ENCODE measurements at places on chromosomes 11 and 22.

- no peak for DNase-seq
Observed at GRCh38 chr22:46025225-46025972, 48.4 kb upstream of the WNT7B start.

- no peak for DNase-seq
Observed at GRCh38 chr11:29328961-29329441, 687.8 kb downstream of the KCNA4 start.

DNA sequence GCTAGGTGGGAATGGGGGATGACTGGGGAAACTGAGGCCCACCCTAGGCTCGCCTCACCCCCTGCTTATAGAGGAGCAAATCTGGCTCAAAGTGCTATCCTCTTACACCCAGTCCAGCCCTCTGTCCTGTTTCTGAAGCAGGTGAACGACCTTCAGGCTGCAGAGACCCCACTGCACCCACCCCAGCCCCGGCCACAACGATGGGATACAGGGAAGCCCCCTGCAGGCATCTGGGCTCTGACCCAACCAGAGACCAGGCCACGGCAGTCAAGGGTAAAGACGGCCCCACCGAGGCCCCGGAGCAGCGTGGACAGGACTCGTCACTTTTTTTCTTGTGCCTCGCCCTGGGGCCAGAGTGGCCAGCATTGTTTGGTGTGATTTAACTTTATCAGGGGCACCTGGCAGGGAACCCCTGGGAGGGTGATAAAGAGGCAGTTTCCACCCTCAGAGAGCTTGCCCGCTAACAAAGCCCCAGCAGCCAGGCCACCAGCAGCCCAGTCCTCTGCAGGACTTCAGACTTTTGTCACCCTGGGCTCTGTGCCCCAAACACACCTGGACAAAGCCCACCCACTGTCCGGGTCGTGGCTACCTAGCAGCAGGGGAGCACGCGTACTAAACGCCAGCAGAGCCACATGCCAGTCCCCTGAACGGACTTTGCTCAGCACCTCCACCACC lies 612.6 kb downstream of the TBC1D22A start:
- no peak for DNase-seq

- no peak for DNase-seq
Observed at GRCh38 chr11:36274414-36274813, 14.8 kb downstream of the COMMD9 start.

GRCh38 chr11:70680781-70681281 lies 282.5 kb downstream of the CTTN start:
- DNase-seq, result no peak

DNA sequence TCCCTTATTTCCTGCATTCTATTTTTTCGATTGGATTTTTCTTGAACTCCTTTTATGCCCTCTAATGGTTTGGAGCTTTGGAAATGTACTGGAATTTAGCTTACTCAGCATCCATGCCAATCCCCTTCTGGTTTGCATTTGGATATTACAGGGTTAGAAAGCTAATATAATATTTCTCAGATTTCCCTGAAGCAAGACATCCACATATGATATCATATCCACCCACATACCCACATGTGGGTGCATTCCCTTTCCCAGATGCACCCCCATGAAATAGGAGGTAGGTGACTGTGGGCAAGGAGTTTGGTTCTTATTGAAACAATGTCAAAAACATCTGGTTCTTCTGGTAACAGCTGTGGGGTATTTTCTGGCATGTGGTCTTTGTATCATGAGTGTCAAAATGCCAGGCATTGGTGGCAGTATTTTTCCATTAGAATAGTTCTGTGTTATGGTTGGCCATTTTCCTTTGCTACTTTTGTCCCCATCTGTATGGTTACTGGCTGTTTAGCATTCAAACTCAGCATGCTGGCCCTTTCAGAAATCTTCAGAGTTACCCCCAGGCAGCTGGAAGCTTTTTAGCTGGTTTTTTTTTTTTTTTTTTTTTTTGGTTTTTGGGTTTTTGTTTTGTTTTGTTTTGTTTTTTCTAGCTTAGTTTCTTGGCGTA lies 32.7 kb upstream of the DDX10 start:
- no peak for DNase-seq

DNA sequence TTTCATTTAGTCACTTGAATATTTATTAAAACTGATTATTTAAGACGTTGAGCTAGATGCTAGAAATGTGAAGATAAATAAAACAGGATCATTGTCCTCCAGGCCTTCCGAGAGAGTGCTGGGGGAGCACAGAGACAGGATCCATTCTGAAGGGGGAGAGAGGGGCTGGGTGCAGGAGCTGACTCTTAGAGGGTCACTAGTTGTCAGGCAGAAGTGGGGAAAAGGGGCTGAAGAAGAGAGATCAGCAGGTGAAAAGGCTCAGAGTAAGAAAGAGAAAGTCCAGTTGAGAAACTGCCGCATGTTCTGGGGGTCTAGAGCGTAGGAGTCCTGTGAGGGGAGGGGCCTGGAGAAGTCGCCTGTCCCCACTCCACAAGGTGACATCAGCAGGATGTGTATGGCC lies 206.2 kb upstream of the SNX19 start:
- DNase-seq, result no peak

DNA sequence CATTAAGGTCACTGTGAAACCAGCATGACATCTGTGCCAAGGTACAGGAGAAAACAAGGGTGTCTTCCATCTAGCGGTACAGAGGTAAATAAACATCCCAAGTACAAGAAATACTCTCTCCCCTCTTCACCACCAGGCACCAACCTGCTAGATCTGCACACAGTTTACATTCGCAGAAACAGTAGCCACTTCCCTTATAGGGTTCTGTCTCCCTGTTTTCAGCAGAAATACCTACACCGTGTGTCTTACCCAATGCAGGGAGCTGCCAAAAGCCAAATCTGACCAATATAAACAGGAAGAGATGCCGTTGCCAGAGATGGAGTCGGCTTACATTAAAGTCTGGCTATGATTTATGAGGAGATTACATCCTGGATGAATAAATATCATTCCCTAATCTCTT lies 1.2 kb downstream of the SCN4B start:
- DNase-seq, result no peak

DNA sequence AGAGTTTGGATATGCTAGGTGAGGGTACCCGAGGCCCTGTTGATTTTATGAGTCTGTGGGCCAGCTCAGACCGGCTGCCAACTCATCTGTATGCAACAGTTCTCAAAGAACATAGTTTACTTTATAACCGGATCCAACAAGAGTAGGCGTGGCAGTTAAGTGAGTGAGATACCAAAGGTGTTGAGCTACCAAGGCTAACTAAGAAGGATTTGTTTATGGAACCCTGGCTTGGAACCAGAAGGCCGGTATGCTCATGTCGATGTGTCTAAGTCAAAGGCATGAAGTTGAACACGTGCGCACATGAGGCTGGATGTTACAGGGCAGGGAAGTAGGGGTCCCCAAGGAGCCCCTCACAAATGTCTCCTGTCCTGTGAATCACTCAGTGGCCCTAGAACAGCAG lies at the start of gene KCNJ1:
Gene KCNJ1 (minus strand): TSS at position 20 of the 400 bp plus-strand sequence. CDS start 27,053 bp downstream, outside the sequence.
- no peak for DNase-seq

DNA sequence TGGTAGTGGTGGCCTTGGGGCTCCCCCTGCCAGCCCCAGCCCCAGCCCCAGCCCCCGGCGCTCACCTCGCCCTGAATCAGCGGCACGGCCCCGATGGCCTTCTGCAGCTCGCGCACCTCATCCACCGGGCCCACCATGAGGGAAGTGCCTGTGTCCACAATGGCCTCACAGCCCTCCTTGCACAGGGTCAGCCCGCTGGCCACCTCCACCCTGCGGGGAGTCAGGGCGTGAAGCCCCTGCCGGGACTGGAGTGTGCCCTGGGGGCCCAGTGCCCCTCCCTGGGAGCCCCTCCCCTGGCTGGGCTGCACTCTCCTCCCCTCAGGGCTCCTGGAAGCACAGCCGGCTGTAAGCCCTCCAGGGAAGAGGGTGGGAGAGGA lies 3.5 kb upstream of the IFITM10 start:
- DNase-seq, result no peak

DNA sequence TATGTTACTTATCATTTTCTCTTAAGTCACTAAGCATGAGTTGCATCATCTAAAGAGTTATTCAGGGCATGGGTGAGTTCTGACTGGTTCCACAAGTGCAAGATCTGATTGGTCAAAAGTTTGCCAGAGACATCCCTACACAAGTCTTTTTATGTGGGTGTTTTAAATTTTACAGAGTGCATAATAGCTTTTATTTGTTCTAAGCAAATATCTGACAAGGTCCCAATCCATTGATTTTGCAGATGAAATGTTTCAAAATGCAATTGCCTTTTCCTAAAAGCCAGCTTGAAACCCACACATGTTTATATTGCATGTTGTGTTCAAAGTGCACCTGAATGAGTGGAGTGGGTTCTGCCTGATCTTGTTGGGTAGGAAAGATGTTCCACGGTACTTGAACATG lies 101.7 kb upstream of the PAX6 start:
- no peak for DNase-seq

DNA sequence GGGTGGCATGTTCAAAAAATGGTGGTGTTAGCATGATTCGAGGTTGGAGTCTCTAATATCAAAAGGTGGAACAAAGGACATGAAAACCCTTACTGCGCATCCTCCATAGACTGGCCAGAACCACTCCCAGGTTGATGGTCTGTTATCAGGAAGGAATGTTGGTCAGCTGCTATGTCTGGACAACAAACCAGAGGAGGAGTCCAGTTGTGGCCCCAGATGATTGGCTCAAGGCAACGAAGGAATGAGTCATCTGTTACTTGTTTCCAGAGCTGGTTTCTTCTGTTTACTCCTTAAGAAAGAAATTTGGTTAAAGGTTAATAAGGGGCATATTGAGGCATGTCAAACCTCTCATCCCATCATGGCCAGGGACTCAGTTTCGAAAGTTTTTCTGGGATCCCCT lies 56.8 kb upstream of the GRIA4 start:
- no peak for DNase-seq

GRCh38 chr11:128468111-128468510 lies 119.2 kb downstream of the ETS1 start:
- no peak for DNase-seq

GRCh38 chr22:28505416-28506149 lies 174.1 kb downstream of the TTC28 start:
- DNase-seq, result no peak

DNA sequence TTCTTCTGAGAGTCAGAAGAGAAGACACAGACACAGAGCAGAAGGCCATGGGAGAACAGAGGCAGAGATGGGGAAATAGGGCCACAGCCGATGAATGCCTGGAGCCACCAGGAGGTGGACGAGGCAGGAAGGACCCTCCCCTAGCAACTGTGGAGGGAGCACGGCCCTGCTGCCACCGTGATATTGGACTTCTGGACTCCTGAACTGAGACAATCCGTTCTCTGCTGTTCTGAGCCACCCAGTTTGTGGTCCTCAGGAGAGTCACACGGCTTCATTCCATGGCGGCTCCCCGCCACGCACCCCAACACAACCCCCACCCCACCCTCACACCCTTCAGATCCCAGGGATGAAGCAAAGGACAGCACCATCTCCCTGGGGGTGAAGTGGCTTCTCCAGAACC lies 338.1 kb downstream of the CTTN start:
- no peak for DNase-seq

GRCh38 chr11:48087974-48088681 lies 107.8 kb downstream of the PTPRJ start:
- no peak for DNase-seq

DNA sequence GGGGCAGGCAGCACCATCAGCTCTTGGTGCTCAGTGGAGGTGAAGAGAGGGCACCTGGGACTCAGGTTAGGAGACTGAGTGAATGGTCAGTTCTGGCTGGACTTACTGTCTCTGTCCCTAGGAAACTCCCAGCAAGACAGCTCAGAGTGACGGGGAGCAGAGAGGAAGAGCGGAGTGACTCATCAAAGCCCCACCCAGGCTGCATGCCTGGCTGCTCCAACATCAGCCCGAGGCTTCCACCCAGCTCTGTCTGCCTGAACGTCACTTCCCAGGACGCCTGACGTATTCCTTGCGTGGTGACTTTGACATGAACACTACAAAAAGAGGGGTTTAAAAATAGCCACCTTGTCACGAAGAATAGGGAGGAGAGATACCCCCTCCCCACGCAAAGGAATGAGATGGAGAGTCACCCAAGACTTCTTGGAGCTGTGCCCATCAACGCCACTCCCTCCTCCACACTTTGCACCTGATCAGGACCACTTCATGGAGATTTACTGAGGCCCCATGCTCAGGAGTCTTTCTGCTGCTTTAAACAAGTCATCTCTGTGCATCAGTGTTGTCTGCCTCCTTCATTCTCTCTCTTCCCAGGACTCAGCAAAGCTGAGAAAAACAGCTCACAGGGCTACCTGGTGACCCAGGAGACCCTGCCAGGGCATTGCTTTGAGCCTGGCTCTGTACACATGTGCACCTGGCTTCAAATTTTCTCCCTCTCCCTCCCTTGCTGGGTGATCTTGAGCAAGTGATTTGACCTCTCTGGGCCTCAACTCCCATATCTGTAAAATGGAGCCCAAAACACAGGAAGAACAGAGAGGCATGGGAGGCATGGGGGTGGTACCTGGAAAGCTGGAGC lies 83.1 kb downstream of the MN1 start:
- DNase-seq, result peak; percentile 56

DNA sequence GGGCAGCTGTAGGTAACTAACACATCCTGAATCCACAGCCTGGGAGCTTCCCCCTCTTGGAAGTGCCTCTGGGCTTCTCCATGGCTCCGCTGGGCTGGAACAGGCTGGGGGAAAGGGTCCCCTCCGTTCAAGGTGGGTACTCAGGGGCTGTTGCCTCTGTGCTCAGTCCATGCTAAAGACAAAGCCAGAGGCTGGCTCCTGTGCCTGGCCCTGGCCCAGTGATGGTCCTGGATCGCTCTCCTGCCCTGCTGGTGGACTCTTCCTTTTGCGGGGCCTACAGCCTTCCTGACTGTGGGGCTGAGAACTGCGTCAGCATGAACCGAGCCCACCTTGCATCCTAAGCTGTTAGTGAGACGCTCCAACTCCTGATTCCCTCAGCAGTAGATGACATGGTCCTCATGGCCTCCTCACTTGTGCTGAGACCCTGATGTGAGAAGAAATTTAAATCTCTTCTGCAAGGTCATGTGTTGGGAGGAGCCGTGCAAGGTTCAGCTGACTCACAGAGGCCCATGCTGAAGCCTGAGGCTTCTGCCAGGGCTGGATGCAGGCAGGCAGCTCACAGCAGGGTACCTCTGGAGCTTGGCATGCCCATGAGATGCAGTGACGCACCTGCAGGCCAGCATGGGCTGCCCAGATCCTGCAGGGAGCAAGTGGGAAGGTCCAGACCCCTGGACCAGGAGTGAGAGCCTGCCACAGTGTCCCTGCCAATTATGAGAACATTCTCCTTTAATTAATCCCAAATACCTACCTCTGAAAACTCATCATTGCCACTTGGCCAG lies 1285.5 kb downstream of the TBC1D22A start:
- no peak for DNase-seq
